SK-MEL-5 (cell line): ENCODE measurements at places on chromosomes 6 and 20. TPM values are rescaled to one million over a fixed set of nuclear protein-coding genes. Genes with fewer than 3 reads are reported as not detected.

Gene ACSS1
- total RNA-seq: 9.8 and 10.0 TPM in 2 replicates

Gene LGSN
- 0.32 TPM in 1 of 2 replicates, not detected in the other for total RNA-seq

Gene DEFB124
- total RNA-seq: not detected in 2 replicates

Gene CLPSL2
- total RNA-seq: not detected in 2 replicates

Gene CITED2
- total RNA-seq: 18.7 and 19.7 TPM in 2 replicates

Gene OOEP
- not detected in 2 replicates for total RNA-seq

Gene ENPP4
- total RNA-seq: 1.4 and 2.1 TPM in 2 replicates

Gene NRN1
- total RNA-seq: 57.4 and 64.2 TPM in 2 replicates

Gene NMBR
- total RNA-seq: not detected in 2 replicates

Gene GSS
- total RNA-seq: 154 and 164 TPM in 2 replicates

Gene DAAM2
- total RNA-seq: 11.7 and 13.7 TPM in 2 replicates

Gene ADGRF1
- total RNA-seq: not detected in 2 replicates

Gene HLA-G
- 0.32 and 0.37 TPM in 2 replicates for total RNA-seq

Gene HSD17B8
- total RNA-seq: 6.5 and 8.0 TPM in 2 replicates

Gene NRM
- 3.2 and 4.6 TPM in 2 replicates for total RNA-seq

Gene RIPPLY2
- total RNA-seq: 3.8 and 4.5 TPM in 2 replicates

Gene TENT5A
- 38.8 and 39.1 TPM in 2 replicates for total RNA-seq

Gene CST8
- total RNA-seq: not detected in 2 replicates

Gene NINL
- total RNA-seq: 5.0 and 9.0 TPM in 2 replicates

Gene DEFB132
- total RNA-seq: not detected in 2 replicates

Gene KCNG1
- total RNA-seq: 22.3 and 22.9 TPM in 2 replicates

Gene CRISP2
- total RNA-seq: not detected in 2 replicates

Gene MAP7
- total RNA-seq: 32.5 and 33.0 TPM in 2 replicates

Gene SAMD3
- not detected in 2 replicates for total RNA-seq

Gene CASS4
- not detected in 2 replicates for total RNA-seq

Gene SUPT3H
- total RNA-seq: 6.4 and 8.9 TPM in 2 replicates

Gene ID1
- 23.3 and 28.2 TPM in 2 replicates for total RNA-seq

Gene LHFPL5
- total RNA-seq: not detected in 2 replicates

Gene PRDM1
- 0.08 and 0.16 TPM in 2 replicates for total RNA-seq

Gene TMEM244
- total RNA-seq: not detected in 2 replicates

Gene C6orf52
- 0.63 and 0.85 TPM in 2 replicates for total RNA-seq

Gene SUMO4
- total RNA-seq: 0.43 TPM in 1 of 2 replicates, not detected in the other

Gene TOX2
- total RNA-seq: 0.37 and 0.51 TPM in 2 replicates
